ENCODE measurements at places on chromosomes 7 and 10. TPM values are rescaled to one million over a fixed set of nuclear protein-coding genes. Genes with fewer than 3 reads are reported as not detected.

Gene CRYGN
- not detected for total RNA-seq

Gene FKBP9
- total RNA-seq = 71.5 TPM

Gene SLC25A40
- 8.7 TPM for total RNA-seq

Gene PAPOLB
- not detected for total RNA-seq

Gene FGFBP3
- 2.7 TPM for total RNA-seq

Gene AKR1C8
- 0.42 TPM for total RNA-seq

Gene GHRHR
- not detected for total RNA-seq

Gene EN2
- 1.0 TPM for total RNA-seq

Gene PON1
- total RNA-seq = 0.94 TPM

Gene PLXDC2
- 0.02 TPM for total RNA-seq

Gene GPR37
- 0.36 TPM for total RNA-seq
